ENCODE measurements at places on chromosomes 12 and 14.
A peak's percentile ranks its signal among the peaks of the same experiment; 100 is the strongest.

- no peak for DNase-seq
These were observed 44.3 kb upstream of the TRIM9 start for GRCh38 chr14:51139121-51139681.

- no peak for DNase-seq
These were observed 7.6 kb upstream of the SERPINA1 start for GRCh38 chr14:94395888-94396574.

GRCh38 chr12:2479851-2480535 is 314.8 kb upstream of the FKBP4 start:
- DNase-seq, result no peak

DNA sequence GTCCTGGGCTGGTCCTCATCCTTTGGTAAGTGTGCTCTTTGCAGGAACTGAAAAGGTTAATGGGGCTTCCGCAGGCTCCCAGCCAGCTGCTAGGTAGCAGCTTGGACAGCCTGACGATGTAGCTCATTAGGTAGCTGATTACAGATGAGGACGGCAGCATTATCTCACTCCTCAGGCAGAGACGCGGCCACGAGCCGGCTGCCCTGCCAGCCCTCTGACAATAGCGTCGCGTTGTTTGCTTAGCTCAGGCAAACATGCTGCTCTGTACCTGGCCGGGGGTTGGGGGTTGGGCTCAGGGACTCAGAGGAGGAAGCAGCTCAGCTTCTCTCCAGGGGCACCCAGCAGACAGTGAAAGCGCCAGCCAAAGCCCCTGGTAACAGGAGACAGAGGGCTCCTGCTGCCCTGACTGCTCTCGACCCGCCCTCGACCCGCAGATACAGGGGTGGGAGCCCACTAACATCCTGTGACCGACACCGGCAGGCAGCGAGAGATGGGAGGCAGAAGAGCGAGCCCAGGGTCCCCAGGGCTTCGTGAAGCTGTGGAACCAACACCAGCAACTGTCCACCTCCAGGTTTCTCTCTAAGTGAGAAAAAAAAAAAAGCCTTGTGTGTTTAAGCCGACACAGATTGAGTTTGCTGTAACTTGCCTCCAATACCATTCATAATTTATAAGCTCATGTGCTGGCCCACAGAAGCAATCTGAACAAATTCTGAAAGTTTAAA is 53.4 kb upstream of the DLK1 start:
- peak; percentile 74 for DNase-seq

GRCh38 chr14:64947710-64948611 is 5.4 kb upstream of the GPX2 start:
- no peak for DNase-seq

DNA sequence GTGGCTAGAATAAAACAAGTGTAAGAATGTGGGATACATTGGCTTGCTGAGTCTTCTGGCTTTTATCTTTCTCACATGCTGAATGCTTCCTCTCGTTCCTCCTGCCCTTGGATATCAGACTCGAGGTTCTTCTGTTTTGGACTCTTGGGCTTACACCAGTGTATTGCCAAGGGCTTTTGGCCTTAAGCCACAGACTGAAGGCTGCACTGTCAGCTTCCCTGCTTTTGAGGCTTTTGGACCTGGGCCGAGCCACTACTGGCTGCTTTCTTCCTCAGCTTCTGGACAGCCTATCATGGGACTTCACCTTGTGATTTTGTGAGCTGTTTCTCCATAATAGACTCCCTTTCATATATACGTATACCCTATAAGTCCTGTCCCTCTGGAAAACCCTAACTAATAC is 300.9 kb upstream of the STXBP6 start:
- no peak for DNase-seq

DNA sequence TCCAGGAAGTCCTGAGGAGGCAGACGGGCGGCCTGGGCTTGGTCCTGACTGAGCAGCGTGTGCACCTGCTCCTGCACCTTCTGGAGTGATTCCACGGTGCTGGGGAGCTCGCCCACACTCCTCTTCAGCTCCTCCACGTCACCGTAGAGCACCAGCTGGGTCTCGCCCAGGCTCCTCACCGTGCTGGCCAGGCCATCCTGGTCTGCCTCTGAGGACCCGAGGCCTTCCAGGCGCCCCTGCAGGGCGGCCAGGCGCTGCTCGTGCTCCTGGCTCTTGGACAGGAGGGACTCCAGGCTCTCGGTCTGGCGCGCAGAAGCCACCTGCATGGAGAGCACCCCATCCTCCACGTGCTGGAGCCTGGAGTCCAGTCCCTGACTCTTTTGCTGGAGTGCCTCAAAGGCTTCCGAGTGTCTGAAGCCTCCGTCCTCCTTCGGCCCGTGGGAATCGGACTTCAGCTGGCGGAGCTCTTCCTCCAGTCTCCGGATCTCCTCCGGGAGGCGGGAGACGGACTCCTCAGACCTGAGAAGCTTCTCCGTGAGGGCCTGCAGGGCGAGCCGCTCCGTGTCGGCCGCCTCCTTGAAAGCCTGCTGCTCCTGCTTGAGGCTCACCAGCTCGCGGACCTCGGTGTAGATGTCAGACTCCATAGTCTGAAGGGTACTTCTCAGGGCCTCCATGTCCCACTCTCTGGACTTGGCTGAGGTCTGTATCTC is 8.4 kb downstream of the CKAP4 start:
- DNase-seq, result no peak

DNA sequence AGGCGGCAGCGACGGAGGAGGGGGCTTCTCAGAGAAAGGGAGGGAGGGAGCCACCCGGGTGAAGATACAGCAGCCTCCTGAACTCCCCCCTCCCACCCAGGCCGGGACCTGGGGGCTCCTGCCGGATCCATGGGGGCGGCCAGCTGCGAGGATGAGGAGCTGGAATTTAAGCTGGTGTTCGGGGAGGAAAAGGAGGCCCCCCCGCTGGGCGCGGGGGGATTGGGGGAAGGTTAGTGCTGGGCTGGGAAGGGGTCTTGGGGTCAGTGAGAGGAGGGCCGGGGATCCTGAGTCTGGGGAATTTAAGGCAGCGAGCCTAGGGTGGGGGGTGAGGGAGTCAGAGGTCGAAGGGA is 203 bp downstream of the NFATC4 start:
- DNase-seq, result no peak

- DNase-seq, result no peak
These were observed 4.1 kb upstream of the FIGNL2 start for GRCh38 chr12:51852404-51853137.

DNA sequence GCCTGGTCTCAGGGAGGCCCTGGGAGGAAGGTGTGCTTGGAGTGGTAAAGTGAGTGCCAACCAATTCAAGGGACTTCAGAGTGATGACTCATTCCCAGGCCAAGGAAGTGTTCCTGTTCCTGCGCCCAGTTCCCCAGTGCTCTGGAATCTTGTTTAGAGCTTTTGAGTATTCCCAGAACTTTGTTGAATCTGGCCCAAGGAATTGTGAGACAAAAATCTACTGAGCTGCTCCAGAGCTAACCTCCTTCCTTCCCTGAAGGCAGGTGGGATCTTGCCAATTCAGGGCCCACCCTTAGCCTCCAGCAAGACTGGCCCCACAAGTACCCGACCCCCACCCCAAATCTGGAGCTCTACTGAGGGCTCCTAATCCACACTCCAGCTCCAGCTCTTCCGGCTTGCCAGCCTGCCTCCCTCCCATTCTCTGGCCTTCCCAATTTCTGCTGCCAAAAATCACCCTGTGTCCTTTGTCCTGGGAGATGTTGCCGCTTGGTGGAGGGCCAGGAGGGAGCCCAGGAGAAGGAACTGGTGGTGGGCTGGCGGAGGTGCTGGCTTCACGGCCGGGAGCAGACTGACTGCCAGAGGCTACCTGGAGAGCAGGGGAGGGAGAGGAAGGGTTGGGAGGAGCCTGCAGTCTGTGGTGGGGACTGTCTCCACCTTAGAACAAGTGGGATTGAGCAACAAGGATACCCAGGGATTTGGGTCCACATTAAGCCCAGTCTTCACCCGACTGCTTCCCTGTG is 2.0 kb upstream of the ATN1 start:
- DNase-seq, result no peak

DNA sequence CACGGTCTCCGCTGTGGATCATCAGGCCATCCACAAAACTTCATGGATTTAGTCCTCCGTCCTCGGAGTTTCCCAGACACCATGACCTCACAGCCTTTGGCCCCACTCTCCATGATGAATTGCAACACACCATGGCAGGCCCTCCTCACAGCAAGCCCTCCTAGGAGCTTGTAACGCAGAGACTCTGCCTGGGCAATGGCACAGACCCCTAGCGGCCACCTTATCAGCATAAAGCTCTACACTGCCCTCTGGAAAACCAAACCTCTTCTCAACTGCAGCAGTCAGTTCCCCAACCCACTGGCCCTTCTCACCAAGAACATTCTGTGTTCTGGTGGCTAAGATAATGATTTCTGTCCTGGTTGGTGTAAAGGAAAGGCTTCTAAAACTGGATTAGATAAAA is 238.4 kb upstream of the USP15 start:
- no peak for DNase-seq

GRCh38 chr12:51862947-51863346 is 14.4 kb upstream of the FIGNL2 start:
- no peak for DNase-seq

DNA sequence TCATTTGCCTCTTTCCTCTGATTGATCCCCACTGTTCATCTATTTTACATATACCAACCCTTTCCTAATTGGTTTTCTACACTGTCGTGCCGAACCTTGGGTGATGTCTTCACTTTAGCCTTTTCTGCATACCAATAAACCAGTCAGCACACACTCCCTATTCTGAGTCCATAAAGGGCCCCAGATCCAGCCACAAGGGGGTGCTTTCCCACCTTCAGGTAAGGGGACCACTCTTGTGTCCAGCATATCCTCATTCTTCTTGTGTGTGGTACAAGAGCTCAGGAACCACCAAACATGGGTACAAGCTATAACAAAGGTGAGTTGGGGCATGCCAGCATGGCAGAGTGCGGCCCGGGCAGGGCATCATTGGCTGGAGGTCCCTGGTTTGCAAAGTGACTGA is 859.8 kb downstream of the FSCB start:
- DNase-seq, result no peak

DNA sequence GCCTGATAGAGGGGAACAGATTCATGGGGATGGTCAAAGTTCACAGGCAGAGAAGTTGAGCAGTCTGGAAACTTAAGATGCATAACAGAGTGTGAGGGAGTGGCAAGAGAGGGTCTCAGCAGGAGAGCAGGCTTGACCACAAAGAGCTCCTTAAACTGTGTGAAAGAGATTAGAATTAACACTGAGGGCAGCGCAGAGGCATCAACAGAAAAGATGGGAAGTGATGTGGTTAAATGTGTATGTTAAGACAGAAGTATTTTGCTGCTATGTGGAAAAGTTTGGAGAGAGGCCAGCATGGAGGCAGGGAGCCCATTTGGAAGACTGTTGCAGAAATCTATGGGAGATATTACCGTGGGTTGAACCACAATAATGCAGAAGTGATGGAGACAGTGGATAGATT is 122.7 kb upstream of the LMNTD1 start:
- DNase-seq, result no peak

DNA sequence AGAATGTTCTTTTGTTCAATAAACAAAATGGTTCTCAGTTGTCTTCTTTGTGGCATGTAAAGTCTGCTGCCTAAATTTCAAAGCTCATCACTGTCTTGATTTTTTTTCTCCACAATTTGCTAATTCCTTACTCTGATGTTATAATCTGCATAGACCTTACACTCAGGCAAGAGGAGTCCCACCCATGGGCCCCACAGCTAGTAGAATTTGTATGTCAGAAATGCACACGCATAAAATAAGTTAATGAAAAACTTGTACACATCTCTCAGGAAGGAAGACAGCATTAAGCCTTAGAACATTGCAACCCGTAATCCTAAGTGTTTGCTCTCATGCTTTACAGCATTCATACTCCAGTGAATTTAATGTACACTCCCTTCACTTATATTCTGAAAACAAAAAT is 280.8 kb downstream of the ATXN7L3B start:
- no peak for DNase-seq

- no peak for DNase-seq
These were observed 150.7 kb upstream of the PTPRQ start for GRCh38 chr12:80293347-80293746.

GRCh38 chr14:94581127-94581999 is at the start of gene SERPINA5:
SERPINA5 (plus strand) TSS chr14:94581426; CDS start chr14:94587363, 5,937 bp downstream.
- DNase-seq, result no peak

DNA sequence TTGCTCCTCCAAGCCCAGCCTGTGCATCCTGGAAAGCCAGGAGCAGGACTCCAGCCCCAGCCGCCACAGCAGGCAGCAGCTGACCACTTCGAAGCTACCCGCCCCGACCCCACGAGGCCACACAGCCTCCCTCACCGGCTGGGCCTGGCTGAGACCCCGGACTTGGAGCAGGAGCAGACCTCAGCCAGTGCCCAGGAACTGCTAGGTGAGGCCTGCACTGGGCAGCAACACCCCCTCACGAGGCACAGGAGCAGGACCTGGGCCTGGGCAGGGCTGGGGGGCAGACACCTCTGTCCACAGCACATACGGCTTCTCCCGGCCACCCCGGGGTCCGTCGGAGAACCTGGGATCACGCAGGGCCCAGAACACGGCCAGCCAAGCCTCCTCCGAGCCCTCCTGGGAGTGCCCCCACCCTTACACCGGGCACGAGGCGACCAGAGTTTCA is 137.4 kb upstream of the C14orf180 start:
- no peak for DNase-seq

DNA sequence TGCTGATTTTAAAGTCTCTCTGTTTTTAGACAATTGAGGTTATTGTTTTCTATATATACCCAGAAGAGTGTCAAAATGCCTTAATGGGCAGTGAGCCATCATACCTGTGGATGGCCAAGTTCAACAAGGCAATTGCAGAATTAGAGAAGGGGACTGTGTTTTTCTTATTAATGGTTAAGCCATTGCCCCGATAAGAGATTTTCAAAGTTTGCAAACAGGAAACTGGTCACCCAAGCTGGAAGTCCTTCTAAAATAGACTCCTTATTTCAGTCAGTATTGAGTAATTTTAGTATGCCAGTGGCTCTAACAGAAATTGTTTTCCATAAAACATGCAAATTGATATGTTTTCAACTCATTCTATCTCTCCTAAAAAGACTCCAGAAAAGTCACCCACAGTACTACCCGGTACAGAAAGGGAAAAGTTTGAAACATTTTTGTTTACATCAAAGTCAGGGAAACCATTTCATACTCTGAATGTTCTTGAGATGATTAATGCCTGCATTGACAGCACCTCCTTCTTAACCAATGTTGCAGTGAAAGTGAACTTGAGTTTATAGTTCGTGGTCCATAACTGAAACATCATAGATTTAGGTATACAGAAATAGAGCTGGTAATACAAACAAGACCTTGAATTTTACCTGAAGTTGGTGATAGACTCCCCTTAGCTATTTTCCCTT is 191.1 kb downstream of the TMX1 start:
- DNase-seq, result no peak

DNA sequence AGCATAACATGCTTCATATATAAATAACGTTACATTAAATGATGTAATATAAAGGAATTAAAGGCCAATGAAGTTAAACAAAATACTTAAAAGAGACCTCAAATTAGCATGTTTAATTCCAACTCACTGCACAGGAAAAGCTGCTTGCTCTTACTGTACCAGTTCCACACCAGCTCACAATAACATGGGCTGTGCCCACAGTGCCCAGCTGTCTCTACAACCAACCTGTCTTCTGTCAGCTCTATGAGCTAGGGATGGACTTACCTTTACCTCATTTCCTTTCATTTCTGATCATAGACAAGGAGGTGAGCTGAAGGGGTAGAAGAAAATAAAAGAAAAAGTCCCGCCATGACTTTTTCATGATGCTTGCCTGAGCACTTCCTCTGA is 64.8 kb downstream of the NKX2-1 start:
- DNase-seq, result no peak

GRCh38 chr12:104049278-104049902 is 597 bp downstream of the GLT8D2 start:
- no peak for DNase-seq

GRCh38 chr14:26959437-26959836 is 361.6 kb upstream of the NOVA1 start:
- no peak for DNase-seq
